Stimulated activated CD4-positive, alpha-beta T cell treated with anti-CD3 and anti-CD28 coated beads, Interleukin-12 subunit alpha, Interleukin-12 subunit beta, amount 100 ng/mL, for 24 hours (primary cell): ENCODE measurements at places on chromosomes 5 and 9.

GRCh38 chr5:141560725-141561483 is 57.9 kb downstream of the DIAPH1 start:
- no peak for DNase-seq

DNA sequence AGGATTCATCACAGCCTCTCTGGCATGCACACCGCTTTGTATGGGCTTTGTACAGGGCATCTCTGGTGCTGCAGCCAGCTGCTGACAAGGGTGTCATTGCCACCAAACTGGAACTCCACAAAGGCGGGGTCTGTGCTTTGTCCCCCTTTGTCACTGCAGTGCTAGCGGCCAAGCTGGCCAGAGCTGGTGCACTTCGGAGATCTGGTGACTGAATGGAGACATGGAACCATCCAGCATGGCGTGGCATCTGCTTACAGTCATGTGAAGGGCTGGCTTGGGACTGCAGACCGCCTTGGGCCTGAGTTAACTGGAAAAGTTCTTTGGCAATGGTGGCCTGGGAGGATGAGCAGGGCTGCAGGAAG is 18.7 kb upstream of the COL5A1 start:
- DNase-seq, result no peak

GRCh38 chr5:83253720-83254119 is 176.4 kb downstream of the XRCC4 start:
- DNase-seq, result no peak

GRCh38 chr9:90702441-90702955 is 59.9 kb upstream of the DIRAS2 start:
- DNase-seq, result no peak

DNA sequence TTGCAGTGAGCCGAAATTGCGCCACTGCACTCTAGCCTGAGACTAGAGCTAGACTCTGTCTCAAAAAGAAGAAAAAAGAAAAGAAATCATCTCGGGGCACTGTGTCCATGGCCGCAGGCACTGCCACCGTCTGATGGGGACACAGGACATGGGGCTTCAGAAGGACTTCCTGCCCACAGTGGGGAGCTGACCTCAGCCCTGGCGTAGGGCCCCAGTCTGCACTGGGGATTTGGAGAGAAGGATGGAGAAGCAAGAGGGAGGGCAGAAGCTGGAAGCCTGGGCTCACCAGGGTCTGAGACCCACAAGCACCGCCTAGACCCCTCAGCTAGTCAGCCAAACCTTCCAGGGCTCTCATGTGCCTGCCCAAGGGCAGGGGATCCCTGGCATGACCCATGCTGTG is 4.1 kb upstream of the SARDH start:
- no peak for DNase-seq

DNA sequence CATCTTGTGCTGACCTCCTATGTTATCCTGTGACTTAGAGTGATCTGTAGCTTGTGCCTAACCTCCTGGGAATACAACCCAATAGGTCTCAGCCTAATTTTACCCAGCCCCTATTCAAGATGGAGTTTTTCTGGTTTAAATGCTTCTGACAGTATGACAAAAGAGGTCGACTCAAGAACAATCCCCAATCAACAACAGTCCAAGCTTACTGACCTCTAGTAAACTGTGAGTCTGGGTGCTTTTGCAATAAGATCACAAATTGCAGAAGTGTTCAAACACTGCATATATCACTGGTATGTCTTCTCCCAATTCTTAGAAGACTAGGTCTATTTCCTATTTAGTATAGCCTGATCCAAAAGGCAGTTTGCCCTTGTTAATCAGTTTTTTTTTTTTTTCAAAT is 323.5 kb upstream of the PTGER4 start:
- DNase-seq, result no peak

DNA sequence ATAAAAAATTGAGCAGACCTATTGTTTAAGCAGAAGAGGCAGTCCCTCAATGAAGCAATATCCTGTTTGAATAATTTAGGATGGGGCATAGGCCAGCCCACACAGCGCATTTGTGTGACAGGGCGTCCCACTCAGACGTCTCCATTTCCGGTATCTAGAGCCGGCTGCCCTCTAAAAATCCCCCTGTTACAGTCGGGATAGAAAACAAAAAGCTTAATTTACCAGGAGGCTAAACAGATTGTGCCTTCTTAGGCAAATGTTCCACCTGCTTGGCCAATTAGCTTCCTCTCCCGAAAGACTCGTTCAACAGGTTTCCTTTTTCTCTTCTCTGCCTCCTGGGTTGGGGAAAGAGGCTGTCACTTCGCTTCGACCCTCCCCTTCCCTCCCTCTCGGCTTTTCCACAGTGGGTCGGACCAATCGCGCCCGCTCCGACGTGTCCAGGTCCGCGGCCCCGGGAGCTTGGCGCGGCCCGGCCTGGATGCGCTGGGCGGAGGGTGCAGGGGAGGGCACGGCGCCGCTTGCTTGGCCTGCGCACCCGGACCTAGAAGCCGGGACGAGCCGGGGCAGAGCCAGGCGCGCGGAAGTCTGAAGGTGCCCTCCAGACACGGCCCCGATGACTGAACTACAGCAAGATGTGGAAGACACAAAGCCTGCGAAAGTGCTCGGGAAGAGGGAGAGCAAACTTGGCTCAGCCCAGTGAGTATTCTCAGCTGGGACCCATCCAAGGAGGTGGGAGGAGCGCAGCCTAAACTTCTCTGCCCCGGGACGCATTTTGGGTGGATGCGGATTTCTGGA is at the start of gene GRAMD2B:
TSS of gene GRAMD2B (plus strand) at position 416 of the 795 bp plus-strand sequence. CDS start at position 614, 198 bp downstream.
- peak; percentile 40 for DNase-seq

- DNase-seq, result no peak
These were observed 68.3 kb downstream of the GABBR2 start for GRCh38 chr9:98640394-98640793.
